NCI-H1417 treated with DMSO at 0.1 percent for 48 hours (cell line): ENCODE measurements at places on chromosomes 1 and 21.

DNA sequence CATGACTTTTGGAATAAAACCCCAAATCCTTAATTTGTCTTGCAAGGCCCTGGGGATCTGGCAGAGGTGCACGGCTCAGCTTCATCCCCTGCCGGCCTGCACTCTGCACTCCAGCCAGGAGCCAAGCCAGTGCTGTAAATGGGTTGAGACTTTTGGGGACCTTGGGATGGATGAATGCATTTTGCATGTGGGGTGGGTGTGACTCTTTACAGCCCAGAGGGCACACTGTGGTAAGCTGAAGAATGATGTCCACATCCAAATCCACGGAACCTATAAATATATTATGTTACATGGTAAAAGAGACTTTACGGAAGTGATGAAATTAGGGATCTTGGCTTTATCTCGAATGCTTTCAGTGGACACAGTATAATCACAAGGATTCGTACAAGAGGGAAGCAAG, 177.8 kb downstream of the EDEM3 start:
- DNase-seq: no peak

DNA sequence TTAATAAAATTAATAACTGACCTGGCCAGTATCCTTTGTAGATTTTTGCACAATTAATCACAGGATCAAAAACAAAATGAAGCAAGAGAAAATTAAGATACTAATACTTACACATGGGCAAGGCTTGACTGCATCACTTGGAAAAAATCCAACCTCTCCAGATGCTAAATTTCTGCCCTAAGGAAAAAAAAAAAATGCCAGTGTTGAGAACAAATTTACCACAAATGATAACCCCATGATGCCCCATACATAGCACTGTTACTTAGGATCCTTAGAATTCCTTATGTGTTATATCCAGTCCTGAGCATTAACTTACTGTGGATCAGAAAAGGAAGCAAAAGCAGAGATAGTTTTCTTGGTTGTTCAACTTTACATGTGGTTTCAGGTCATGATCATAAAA, 347.5 kb downstream of the VAV3 start:
- DNase-seq: no peak

GRCh38 chr1:11316701-11317100, 43.7 kb downstream of the UBIAD1 start:
- DNase-seq: no peak

GRCh38 chr1:245942856-245943255, 564.2 kb downstream of the SMYD3 start:
- DNase-seq: no peak

- no peak for DNase-seq
These were observed 129.6 kb upstream of the ATP1A1 start for GRCh38 chr1:116243333-116244054.

- DNase-seq: no peak
These were observed at the start of gene PYHIN1 for GRCh38 chr1:158931055-158931737. TSS of gene PYHIN1 (plus strand) at chr1:158931552. CDS start at chr1:158936911, 5,359 bp downstream.

GRCh38 chr1:185573162-185573561, 161.0 kb upstream of the HMCN1 start:
- DNase-seq: no peak

GRCh38 chr1:91080650-91081049, 58.8 kb upstream of the ZNF644 start:
- DNase-seq: no peak

GRCh38 chr21:36890086-36890485, 76.4 kb downstream of the HLCS start:
- no peak for DNase-seq

DNA sequence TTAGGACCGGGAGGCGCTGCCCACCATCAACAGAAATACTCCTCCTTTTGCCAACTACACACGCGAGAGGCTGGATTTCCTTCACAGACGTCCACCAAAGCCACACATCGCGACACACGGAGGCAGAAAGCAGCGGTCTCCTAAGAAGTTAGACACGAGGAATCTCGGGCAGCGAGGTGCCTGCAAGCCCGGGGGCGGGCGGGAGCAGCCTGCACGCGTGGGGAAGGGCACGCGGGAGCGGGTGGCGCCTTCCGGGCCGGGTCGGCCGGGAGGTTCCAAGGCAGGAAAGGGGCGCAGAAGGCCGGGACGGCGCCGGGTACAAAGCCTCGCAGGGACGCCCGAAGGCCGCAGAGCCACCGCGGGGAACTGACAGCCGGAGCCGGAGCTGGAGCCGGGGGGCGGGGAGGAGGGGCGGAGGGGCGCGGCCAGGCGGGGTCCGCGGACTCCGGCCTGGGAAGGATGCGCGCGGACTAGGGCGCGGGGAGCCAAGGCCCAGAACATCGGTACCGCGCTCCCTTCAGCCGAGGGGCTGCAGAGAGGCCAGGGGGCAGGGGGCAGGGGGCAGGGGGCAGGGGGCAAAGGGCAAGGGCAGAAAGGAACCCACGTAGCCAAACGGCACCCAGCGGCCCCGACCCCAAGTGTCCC, 722 bp downstream of the NPHP4 start:
- no peak for DNase-seq

- DNase-seq: no peak
These were observed 372.1 kb downstream of the PTPRC start for GRCh38 chr1:199010933-199011332.

DNA sequence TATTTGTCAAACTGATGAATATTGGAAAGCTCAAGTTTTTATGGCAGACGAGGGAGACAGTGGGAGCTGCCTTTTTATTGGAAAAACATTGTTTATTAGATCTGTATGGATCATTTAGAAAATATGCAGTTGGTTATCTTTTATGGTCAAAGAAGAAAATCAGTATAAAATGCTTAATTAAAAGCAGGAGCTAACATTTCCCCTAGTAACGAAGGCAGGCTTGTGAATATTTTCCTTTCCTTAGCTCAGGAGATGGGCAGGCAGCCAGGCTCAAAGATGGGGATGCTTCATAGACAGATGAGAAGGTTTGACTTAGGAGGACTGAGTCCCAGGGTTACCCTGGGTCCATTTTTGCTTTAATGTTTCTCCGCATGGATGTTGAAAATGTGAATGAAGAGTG, 26.0 kb downstream of the ROR1 start:
- no peak for DNase-seq

- DNase-seq: no peak
These were observed 117.5 kb downstream of the TOMM20 start for GRCh38 chr1:235011064-235011598.

DNA sequence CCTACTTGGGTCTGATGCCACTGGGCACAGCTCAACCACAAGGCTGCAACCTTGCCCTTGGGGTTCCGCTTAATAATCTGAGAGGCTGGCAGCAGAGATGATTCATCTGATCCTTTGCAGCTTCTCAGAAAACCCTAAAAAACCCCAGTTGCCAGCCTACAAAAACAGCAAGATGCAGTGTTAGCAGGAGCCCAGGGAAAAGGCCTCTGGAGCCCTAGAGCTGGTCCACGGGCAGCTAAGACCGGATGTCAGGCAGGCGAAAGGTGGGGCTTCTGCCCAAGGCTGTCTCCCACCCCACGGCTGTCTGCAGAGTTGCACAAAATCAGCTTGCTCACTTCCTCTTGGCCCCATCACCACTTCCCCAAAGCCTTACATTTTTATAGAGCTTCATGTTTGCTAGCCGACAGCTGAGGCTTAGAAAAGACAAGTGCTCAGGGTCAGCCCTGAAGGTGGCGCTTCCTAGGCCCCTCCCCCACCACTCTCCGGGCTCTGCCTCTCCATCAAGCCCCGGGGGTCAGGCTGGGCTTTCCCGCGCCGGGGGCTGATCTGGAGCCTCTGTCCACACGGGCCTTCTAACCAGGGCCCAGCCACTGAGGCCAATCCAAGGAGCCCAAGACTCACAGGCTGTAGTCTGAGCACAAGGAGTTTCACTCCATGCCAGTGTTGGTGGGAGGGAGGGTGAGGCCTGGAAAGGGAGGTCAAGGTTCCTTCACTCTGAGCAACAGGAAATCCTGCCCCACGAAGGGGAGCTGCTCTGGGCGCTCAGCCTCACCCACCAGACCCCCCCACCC, 4.2 kb upstream of the ADORA3 start:
- no peak for DNase-seq

- DNase-seq: peak; percentile 62
These were observed 68.3 kb upstream of the TARDBP start for GRCh38 chr1:10943991-10944730.

DNA sequence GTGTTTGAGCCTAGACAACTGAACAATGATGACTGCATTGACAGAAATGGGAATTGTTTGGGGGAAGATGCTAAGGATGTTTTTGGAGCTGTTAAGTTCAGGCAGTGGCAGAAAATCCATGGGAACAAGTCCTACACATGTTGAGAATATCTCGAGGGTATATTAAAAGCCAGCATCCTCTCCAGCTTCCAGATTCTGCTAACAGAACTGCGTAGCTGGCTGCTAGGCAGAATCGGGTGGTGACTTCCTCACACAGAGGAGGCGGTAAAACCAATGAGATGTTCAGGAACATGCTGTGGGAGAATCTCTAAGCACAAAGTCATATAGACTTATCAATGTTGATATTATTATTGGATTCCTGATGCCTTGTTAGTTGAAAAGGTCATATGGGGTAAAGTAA, 14.8 kb downstream of the FAM163A start:
- no peak for DNase-seq

- DNase-seq: no peak
These were observed 650 bp downstream of the TNFAIP8L2 start for GRCh38 chr1:151157067-151157531.

- DNase-seq: no peak
These were observed 6.8 kb downstream of the TIE1 start for GRCh38 chr1:43307458-43308158.

DNA sequence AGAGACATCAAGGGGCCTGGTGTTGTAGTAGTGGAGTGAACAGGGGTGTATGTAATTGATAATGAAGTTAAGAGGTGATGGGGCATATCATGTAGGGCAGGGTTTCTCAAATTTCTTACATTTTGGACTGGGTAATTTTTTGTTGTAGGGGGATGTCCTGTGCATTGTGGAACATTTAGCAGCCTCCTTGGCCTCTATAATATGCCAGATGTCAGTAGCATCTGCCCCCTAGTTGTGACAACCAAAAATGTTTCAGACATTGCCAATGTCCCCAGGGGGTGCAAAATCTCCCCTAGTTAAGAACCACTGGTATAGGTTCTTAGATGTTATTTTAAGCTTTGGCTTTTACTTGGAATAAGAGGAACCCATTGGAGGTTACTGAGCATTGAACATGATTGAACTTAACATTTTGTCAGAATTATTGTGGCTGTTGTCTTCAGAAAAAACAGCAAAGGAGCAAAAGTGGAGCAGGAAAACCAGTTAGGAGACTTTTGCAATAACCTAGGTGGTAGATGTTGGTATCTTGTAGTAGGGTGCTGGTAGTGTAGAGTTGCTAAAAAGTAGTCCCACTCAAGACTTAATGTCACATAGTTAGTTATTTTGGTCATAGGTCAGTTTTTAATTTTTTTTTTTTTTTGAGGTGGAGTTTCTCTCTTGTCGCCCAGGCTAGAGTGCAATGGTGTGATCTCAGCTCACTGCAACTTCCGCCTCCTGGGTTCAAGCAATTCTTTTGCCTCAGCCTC, 6.2 kb downstream of the ZNF326 start:
- no peak for DNase-seq

DNA sequence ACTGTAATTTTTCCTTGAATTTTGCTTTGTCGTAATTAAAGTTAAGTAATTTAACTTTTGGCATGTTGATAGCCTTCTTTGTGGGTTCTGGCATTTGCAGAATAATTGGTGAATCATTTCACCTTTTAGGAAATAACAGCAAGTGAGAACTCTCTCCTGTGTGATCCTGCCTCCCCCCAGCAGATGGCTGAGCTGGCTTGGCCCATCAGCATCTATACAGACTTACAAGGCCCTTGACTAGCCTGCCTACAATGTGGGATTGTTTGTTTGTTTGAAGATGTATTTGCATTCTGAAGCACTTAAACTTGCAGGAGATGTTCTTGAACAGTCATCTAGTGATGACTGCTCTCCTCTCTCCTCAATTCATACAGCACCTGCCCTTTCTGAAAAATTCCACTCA, 55.9 kb downstream of the MACO1 start:
- DNase-seq: no peak

DNA sequence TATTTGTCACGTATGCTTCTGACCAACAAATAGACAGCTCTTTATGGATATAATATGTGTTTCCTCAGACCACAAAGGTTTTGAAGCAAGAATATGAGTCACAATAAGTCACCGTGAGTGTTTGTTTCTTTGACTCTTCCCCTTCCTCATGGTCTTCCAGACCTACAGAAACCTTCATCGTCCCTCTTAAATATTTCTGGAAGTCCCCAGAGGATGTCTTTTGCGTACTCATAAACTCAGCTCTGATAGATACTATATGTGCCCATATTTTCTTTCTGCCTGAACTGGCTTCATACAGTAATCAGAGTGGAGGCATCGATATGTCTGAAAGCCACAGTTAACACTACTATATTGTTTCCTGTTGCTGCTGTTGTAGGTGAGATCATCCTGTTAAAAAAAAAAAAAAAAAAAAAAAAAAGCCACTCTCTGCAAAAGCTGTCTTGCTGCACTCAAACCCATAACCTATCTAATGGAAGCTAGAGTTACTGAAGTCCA, 38.4 kb downstream of the ADAMTS1 start:
- no peak for DNase-seq

GRCh38 chr1:70811815-70812214, 235.8 kb downstream of the PTGER3 start:
- no peak for DNase-seq

DNA sequence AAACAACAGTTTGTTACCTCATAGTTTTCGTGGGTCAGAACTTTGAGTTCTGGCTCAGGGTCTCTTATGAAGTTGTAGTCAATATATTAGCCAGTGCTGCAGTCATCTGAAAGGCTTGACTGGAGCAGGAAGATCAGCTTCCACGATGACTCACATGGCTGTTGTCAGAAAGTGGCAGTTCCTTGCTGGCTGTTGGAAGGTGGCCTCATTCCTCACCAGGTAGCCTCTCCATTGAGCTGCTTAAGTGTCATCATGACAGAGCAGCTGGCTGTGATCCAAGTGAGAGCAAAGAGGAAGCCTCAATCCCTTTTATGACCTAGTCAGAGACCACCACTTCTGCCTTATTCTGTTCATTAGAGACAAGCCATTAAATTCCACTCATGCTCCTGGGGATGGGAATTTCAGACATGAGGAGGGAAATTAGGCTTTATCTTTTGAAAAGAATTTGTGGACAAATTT, 5.6 kb downstream of the OSBPL9 start:
- DNase-seq: no peak

DNA sequence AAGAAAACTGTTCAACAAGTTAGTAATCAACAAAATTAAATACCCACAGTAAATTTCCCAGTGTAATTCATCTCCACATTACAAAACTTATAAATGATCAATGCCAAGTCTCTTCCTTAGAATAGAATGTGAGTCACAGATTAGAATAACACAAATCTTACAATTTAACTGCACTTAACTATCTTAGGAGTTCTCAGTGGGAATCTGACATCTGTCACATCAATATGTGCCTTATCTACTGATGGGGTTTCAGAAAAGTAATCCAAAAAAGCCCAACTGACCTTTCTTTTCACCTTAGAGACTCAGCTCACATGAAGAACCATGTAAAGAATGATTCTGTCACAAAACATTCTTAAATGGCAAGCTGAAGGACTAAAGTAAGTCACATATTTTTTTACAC, 141.4 kb downstream of the RERE start:
- no peak for DNase-seq
